Stimulated activated CD4-positive, alpha-beta T cell treated with anti-CD3 and anti-CD28 coated beads, TNF-alpha, amount 100 ng/mL, for 1 hour (primary cell): ENCODE measurements at places on chromosomes 5 and 9.

GRCh38 chr5:14475045-14475444 lies 106.5 kb upstream of the OTULINL start:
- no peak for DNase-seq

- no peak for DNase-seq
Observed at GRCh38 chr9:14220256-14220655, 93.7 kb downstream of the NFIB start.

DNA sequence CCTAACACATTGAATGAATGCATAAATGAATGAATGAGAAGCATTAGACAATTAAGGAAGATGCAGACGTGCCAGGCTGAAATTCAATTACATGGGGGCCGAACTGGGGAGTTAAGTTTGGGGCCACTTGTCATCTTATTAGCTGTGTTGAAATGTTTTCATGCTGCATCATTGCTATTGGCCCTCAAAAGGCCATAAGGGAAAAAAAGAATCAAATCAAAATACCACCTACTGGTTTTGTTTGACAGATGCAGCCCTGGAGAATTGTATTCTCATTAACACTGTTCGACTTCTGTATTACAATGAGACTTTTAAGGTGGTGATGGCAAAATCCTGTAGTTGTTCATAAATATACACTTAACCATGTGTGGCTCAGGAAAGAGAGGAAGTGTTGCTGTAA lies 38.4 kb downstream of the UBE2QL1 start:
- DNase-seq, result no peak

GRCh38 chr9:119873877-119874276 lies 504.6 kb upstream of the BRINP1 start:
- DNase-seq, result no peak

GRCh38 chr5:9698841-9699240 lies 68.7 kb upstream of the TAS2R1 start:
- DNase-seq, result no peak

- no peak for DNase-seq
Observed at GRCh38 chr5:28156981-28157380, 1118.6 kb upstream of the CDH9 start.

- DNase-seq, result no peak
Observed at GRCh38 chr5:9841516-9842170, 211.5 kb upstream of the TAS2R1 start.

DNA sequence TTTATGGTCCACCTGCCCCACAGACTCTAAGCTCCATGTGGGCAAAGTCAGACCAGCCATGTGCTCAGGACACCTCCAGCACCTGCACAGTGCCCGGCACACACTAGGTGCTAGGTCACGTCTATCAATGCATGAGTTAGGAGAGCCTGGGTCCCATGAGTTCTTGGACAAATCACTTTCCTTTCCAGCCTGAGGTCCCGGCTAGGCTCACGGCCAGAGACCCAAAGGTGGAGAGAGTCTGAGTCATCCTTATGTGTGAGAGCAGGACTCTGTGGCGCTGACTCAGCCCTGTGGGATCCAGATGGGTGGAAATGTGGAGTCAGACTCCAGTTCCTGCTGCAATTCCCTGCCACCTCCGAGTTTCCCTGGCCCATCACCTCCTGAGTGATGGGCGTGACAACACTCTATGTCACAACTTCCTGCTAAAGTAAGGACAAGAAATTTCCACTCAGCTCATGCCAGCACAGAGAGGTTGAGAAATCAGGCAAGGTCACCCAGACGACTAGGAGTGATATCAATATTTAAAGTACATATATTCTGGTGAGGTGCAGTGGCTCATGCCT lies 2.5 kb upstream of the ST6GALNAC4 start:
- DNase-seq, result no peak

GRCh38 chr5:2514484-2514883 lies 237.0 kb downstream of the IRX2 start:
- DNase-seq, result no peak

GRCh38 chr9:114988962-114989599 lies 58.7 kb upstream of the TNFSF8 start:
- no peak for DNase-seq

DNA sequence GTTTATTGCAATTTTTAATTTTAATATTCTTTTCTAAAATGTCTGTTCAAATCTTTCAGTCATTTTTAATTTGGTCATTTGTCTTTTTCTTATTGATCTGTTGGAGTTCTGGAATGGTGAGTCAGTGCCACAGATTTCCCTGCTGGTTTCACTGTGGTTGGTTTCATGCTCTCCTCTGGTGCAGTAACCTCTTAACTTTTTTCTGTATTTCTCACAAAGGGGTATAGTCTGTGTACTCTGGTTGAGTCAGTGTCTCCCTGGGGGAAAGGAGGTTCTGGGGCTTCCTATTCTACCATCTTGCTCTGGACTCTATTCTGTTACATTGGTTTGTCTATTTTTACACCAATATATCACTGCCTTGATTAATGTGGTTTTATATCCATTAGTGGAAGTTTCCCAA lies 178.8 kb downstream of the CSNK1G3 start:
- DNase-seq, result no peak
